ENCODE measurements at places on chromosomes 3 and 15.

- no peak for DNase-seq
Observed at GRCh38 chr3:111787556-111788463, 71.3 kb upstream of the PHLDB2 start.

DNA sequence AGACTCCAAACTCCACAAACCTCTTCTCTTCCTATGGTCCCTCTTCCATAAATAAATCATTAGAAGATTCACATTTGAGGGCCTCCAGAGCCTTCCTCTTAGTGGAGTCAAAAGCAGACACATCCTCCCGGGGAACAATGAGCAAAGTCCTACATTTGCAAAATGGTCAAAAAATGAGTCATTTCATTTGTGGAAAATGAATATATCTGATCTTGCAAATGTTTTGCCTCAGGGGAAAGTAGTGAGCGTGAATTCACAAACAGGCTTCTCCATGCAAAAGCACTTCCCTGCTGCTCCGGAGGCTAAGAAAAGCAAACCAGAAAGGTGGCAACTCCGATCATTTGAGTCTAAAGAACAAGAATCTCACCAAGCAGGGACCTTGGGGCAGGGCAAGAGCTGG lies 86.7 kb upstream of the IQSEC1 start:
- no peak for DNase-seq

GRCh38 chr15:33584797-33585196 lies 274.0 kb downstream of the RYR3 start:
- DNase-seq, result no peak

DNA sequence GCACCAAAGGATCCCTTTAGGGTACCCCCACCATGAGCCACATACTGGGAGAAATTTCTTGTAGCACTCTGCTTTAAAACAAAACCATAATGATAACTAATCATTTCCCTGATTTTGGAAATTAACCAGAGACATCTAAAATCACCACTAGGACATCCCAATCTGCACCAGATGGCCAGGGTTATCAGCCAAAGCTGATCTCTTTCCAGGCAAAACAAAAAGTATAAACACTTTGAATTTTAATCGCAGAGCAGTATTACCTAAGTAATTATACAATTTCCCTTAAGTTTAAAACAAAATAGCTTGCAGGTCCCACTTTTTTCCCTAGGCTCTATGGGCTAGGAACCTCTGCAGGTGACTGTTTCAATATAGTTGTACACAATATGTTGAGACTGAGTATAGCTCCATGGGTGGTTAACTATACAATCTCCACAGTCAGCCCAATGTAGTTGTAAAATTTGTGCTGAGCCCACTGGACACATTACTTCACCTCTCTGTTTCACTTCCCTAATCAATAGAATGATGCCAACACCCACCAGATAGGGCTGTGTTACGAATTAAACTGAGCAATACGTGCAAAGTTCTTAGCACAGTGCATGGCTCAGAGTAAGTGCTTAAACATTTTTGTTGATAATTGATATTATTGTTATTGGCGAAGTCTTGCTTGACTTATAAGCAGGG lies 629 bp upstream of the NOX5 start:
- no peak for DNase-seq

GRCh38 chr3:122475316-122475715 lies 39.4 kb downstream of the KPNA1 start:
- no peak for DNase-seq

- DNase-seq, result no peak
Observed at GRCh38 chr15:44193651-44194322, 1.3 kb downstream of the FRMD5 start.

DNA sequence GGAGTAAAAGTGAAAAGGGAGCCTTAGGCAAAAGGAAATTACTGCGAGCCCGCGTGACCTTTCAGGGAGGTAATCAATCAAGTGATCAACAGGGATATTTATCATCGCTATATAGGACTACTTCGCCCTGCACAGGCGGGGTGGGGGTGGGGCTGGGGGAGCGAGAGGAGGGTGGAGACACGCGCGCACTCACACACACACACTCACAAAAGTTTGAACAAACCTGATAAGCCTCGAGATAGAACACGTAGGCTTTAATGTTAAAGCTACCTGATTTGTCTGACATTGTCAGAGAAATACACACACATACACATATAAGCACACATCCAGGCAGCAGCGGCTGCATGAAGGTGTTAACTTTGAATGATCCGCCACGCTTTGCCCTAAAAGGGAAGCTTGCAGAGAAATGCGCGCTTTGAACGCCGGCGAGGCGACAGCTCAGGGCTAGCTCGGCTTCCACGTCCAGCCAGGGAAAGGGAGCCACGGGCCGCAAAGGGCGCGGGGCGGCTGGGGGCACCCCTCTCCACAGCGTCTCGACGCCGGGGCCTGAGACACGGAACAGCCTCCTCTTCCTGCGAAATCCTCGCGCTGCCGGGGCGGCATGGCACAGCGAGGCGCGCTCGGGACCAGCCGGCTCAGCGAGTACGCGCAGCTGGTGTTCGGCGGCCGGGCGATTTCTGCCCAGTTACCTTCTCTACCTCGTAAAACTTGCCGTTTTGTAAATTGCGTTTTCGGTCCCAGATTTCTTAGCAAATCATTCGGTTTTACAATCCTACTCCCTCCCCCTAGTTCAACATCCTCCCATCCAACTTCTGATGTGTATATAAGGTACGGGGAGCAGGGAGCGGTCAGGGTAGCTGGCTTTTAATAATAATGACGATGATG lies 4.8 kb upstream of the MECOM start:
- DNase-seq, result no peak

DNA sequence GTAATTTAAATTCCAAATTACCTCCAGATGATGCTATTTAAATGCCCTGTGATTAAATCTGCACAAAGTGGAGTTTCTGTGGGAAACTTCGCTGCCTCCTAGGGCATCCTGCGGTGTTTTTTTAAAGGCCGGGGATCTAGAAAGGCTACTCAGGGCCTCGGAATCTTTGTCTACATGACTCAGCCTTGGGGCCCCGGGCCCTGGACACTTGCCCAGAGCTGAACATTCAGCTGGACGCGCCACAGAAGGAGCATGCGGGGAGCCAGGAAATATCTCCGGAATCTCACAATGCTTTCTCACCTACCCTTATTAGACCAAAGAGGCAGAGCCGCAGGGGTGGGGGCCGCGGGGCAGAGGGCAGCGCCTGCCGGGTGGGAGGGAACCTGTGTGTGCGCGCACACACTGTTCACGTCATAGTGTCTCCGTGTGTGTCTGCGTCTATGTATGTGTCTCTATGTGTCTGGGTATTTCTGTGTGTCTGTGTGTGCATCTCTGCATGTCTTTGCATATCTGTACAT lies 145.5 kb upstream of the TPM1 start:
- no peak for DNase-seq

- no peak for DNase-seq
Observed at GRCh38 chr15:29818141-29818540, 4.1 kb downstream of the TJP1 start.
